Progenitor cell of endocrine pancreas (in vitro differentiated cells): ENCODE measurements at places on chromosomes 12 and 14.

- DNase-seq, result no peak
Observed at GRCh38 chr12:116393859-116394650, 116.6 kb upstream of the MED13L start.

- DNase-seq, result no peak
Observed at GRCh38 chr14:42141328-42141727, 534.7 kb downstream of the LRFN5 start.

DNA sequence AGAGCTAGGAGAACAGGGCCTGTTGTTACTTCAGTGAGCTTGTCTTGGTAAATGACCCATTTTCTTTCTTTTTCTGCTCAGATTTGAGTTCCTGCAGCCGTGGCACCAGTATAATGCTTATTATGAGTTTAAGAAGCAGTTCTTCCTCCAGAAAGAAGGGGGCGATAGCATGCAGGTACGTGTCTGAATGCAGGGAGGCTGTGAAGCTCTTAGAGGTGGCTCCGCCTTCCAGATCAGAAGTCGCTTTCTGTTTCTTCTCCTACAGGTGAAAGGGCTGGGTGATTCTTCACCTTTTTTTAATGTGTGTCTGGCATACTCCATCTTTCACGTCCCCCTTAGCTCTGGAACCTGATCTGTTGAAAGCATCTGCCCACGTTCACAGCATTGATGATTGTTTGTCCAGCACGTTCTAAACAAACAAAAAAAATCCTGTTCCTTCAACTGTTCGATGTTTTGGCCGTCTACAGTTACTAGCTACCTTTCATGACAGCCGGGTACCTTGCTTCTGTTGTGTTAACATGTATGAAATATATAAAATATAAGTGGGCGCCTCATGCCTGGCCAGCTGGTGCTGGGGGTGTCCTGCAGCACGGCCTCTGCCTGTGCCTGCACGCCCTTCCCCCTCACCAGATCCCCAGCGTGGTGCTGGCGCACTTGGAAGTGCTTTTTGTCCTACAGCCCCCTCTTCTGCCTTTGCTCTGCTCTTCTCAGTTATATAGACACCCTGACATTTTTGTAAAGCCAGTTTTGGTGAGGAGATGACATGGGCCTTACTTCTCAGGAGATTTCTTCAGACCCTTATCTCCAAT lies 44.6 kb downstream of the SFSWAP start:
- DNase-seq, result no peak

- DNase-seq, result no peak
Observed at GRCh38 chr12:51976376-51977160, 25.1 kb downstream of the ACVR1B start.

DNA sequence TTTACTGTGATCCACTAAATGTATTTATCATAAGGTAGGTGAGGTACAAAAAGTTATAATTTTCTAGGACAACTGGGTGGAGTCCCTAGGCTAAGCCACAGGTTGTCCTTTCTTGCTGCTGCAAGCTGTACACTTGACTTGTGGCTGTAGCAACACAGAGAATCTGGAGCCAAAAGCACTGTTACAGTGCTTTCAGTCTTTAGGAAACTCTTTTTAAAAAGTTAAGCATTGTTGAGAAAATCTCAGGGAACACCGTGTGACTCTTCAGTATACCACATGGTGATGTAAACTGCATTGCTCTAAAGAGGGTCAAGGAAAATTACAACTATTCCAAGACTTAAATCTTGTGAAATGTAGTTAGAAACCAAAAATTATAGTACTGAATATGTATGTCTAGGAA lies 11.4 kb downstream of the SLC15A5 start:
- DNase-seq, result no peak

- DNase-seq, result no peak
Observed at GRCh38 chr14:92491782-92492181, 21.8 kb upstream of the RIN3 start.

GRCh38 chr14:93005135-93005813 lies 82.3 kb downstream of the CHGA start:
- DNase-seq, result no peak

GRCh38 chr12:46659824-46660223 lies 166.0 kb downstream of the SLC38A4 start:
- DNase-seq, result no peak

GRCh38 chr12:66822961-66823360 lies 144.1 kb upstream of the GRIP1 start:
- no peak for DNase-seq
